Stimulated activated CD8-positive, alpha-beta memory T cell treated with anti-CD3 and anti-CD28 coated beads, Interleukin-4, amount 100 ng/mL, for 4 hours (primary cell): ENCODE measurements at places on chromosomes 3 and 15.

GRCh38 chr3:175659670-175660350 lies 800.7 kb downstream of the NAALADL2 start:
- no peak for DNase-seq

DNA sequence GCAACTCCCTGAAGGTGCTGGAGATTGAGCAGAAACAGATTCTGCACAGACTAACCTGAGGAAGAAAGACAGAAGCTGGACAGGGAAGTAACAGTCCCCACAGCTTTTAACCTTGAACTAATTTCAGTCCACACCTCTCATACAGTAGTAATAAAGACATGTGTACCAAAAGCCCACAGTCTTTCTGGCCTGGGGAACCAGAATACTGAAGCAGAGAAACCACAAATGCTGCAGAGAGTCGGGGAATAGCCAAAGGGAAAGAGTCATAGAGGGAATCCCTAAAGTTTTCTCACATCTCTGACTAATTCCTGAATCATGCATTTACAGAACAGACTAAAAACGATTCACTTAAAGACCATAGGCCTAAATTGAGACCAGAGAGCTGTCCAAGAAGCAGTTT lies 503.4 kb upstream of the NECTIN3 start:
- no peak for DNase-seq

DNA sequence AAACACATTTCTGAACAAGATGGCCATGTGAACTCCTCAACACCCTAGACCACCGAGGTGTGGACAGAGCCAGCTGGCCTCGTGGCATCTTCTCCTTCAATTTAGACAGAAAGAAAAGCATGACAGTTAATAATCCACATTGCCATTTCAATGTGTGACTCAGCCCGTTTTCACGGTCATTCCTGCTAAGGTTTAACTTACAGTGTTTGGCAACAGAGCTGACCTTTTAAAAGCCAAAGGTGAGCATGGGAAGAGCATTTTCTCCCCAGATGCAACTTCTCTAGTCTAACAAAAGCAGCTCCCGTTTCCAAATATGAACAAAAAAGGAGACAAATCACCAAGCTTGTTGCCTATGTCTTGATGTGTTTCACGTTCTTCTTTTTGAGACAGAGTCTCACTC lies 417.6 kb upstream of the WNT5A start:
- DNase-seq = no peak

DNA sequence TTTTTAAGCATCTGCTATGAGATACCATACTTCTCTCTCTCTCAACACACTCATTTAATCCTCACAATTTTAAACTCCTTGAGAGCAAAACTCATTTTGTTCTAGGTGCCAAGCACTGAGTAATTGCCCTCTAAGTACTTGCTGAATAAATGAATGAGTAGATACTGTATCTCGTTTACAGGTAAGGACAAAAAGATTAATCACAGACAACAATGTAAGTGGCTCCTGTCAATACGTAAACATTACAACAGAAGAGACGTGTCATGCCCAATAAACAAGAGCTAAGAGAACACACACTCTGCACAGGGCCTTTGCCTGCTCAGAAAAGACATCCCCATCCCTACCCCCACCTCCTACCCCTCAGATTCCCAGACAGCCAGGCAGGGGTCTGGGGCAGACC lies 59.8 kb downstream of the CHSY1 start:
- no peak for DNase-seq

GRCh38 chr3:11576453-11576852 lies 67.3 kb downstream of the VGLL4 start:
- DNase-seq = no peak

- DNase-seq = no peak
Measured at GRCh38 chr3:52781741-52782140, 4.3 kb downstream of the ITIH1 start.

DNA sequence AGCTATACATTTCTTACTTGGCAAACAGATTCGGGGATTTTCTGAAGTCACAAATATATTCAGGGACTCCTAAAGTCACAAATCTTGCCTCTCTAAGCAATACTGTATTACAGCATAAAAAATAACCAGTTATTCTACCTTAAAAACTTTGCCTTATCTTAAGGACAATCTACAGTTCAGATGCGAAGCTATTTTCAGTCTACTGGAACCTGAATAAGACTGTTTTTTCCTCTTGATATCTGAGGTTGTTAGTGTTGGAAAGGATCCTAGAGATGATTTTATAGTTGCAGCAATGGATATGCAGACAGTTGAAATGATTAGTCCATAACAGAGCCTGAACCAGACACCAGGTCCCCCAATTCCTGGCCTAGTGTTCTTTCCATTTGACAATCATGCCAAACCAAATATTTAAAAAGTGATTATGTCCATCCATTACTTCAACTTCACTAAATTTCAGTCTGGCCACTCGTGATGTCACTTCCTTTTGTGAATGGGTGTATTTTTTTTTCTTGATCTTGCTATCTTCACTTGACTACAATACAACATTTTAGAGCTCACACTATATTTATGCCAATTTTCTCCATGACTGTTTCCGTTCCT lies 1.8 kb downstream of the HDGFL3 start:
- no peak for DNase-seq

- DNase-seq = no peak
Measured at GRCh38 chr3:77686560-77686959, 646.7 kb downstream of the ROBO2 start.

DNA sequence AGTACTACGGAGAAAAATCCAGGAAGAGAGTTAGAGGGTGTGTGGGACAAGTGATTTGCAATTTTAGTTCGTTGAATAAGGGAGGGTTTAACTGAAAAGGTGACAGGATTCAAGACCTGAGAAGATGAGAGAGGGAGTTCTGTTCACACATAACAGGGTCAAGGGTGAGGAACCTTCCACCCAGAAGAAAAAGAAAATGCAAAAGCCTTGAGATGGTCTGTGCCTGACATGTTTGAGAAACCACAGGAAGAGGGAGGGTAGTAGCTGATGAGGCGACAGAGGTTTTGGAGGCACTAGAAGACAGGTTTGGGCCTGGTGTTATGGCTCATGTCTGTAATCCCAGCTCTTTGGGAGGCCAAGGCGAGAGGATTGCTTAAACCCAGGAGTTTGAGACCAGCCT lies 591 bp upstream of the SLC25A20 start:
- no peak for DNase-seq

DNA sequence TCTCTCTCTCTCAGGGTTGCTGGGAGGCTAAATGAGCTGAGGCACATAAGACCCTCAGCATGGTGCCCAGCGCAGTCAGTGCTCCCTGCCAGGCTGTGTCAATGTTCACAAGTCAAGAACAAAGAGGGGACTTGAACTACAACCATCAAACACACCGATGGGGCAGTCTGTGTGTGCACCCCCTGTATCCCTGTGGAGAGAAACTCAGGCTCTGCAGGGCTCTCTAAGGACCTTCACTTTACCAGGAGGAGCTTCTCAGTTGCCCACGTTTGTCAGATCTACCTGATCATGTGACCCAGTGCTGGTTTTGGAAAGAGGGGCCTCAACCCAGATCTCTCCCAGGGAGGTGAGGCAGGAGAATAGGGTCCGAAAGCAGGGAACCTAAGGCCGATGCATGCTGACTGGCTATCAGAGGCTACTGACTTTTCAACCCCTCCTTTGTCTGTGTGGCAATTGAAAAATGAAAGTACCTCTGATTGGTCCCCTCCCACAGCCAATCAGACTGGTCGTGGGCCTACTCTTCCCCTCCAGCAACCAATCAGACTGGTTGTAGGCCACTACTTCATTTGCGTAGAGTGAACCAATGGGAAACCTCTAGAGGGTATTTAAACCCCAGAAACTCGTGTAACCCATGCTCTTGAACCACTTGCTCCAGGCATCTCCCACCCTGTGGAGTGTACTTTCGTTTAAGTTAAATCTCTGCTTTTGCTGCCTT lies 34.0 kb downstream of the RHCG start:
- DNase-seq = no peak

DNA sequence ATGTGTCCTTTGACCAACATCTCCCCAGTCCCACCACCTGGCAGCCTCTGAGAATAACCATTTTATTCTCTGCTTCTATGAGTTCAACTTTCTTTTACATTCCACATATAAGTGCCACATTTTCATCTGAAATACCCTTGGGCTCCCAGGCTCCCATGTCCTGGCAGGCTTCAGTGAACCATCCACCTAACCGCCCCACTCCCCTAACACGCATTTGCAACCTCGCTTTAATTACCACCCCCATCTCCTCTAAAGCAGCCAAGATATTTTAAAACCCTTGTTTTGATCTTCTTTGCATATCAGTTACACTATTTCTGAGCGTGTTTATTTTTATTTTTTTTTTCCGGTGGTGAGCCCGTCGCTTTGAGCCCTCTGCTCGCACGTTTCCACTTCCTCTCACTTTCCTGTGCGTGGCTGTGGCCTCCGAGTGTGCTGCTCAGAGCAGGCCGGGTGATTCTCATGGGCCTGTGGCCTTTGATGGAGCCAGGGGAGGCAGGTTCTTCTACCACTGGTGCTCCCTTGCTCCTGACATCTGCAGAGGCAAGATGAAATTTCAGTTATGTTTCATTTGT lies 195.4 kb upstream of the LPP start:
- peak; percentile 43 for DNase-seq

- DNase-seq = no peak
Measured at GRCh38 chr15:43912208-43912607, 85.4 kb downstream of the WDR76 start.

GRCh38 chr15:82159922-82160321 lies 102.6 kb downstream of the EFL1 start:
- no peak for DNase-seq

DNA sequence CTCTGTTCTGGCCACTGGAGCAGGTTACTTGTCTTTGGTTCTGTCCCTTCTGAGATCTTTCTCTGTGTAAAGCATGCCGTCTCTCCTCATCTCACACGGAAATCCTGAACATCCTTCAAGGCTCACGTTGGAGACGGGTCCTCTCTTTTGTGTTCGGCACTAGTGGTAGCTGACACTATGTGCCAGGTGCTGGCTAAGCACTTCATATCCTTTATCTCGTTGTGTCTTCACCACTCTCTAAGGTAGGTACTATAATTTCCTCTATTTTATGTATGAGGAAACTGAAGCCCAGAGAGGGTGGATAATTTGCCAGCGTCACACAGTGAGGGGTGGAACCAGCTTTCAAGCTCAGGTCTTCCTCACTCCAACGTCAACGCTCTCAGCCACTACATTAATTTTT lies 1.2 kb downstream of the IFT122 start:
- no peak for DNase-seq

GRCh38 chr3:16134173-16134928 lies 40.1 kb upstream of the GALNT15 start:
- DNase-seq = no peak

DNA sequence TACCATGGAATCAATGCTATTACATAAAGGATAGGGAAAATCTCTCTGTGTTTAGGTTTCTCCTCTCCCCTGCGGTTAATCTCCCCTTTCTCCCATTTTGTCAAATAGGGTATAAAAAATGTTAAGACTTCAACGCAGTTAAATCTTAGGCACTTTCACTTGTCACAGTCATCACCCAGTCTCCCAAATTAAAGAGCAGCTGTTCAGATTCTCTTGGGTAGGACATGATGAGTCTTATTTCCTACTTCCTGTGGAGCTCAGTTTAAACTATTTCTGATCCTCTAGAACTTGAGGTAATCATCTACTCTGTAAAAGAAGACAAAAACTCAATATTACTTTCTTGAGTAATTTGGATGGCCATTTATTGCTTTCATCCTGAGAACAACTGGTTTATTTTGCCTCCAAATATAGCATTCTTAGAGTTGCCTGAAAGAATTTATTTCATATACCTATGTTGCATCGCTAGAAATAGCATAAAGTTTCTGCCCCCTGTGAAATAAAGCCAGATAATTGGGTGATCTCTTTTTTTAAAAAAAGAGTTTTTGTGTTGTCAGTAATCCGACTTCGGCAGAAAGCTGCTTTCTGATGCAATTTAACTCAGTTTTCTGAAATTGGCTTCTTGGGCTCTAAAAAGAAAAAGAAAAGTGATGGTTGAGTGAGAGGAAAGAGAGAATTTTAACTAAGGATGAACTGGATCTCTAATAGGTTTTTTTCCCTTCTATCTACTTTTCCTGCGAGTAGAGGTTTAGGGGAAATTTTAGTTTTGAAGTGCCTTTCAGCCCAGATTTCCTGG lies 20.7 kb downstream of the RAP2B start:
- no peak for DNase-seq

DNA sequence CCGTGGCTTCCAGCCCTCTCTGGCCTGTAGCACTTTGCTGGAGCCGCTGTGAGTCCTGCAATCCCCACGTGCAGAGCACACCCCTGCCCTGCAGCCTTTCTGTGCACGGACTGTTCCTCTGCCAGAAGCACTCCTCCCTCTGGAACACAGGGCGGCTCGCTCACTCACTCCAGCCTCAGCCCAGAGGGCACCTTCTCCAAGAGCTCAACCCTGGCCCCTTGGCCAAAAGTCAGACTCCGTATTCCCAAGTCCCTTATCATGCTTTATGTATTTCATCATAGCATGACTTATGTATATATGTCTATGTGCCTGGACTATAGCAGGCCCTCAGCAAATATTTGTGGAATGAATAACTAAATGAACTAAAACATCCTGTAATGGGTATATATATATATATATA lies 63.2 kb downstream of the ASB7 start:
- DNase-seq = no peak

DNA sequence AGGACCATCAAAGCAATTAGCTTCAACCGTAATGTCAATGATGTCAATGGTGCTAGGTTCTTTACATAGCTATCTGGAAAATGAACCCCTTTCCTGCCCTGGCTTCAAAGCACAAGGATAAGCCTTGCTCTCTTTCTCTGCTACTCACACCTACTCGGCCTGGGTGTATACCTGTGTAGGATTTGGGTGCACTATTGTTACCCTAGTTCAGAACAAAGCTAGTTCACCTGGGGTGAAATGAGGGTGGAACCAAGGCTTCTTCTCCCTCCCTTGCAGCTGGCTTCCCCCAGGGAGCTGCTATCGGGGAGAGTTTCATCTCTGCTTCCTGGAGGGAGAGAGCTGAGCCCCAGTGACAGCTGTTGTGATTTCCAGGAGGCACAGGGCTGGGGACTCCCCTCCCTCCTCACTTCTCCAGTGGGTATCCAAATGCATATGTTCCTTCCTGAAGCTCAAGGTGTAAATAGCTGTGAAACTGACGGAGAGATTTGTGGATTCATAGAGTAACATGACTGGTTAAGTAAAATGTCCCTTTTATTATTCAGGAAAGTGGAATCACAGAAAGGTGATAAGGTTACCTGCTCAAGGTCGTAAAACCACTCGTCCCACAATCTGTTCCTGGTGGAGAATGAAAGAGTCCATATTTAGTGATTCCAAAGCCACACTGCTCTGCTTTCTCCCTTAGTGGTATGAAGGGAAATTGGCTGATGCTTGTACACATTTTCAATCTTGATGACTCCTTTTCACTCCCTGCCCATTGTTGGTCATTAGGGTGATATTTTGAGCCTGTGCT lies 11.8 kb upstream of the C3orf70 start:
- DNase-seq = no peak

- no peak for DNase-seq
Measured at GRCh38 chr15:81160312-81161159, 26.5 kb downstream of the CFAP161 start.

GRCh38 chr3:3853544-3853943 lies 54.3 kb downstream of the LRRN1 start:
- DNase-seq = no peak
